ENCODE measurements at places on chromosomes 6 and 20.
A peak's percentile ranks its signal among the peaks of the same experiment; 100 is the strongest.

- DNase-seq: no peak
These were observed 71.7 kb upstream of the GTSF1L start for GRCh38 chr20:43798291-43799149.

DNA sequence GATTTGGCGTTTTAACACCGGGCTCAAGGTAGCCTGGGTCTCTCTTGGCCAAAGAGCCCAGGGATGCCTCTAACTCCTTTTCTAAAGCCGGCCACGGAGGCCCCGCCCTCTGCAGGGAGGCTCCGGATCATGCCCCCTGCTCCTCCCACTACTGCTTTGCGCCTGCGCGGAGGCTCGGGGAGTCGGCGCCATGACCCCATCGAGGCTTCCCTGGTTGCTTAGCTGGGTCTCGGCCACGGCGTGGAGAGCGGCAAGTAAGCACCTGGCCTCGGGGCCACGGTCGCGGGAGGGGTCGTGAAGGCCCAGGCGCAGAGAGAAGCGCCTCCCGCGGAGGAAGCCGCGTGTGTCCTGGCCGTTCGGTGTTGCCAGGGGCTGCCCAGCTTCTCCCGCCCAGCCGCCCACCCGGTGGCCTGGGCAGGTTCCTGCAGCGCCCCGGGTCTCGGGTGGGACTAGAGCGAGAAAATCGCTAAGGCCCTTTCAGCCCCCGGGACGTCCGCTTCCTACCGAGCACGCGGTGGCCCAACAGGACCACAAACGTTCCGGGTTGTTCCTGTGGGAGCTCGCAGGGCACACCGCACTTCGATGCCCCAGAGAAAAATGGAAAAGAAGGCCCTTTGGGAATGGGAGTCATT, at the start of gene SDHAF4:
Gene SDHAF4, plus strand, starts transcription at position 180 of the 632 bp plus-strand sequence. Its CDS starts 11 bp downstream, at position 191.
- DNase-seq: peak; percentile 71

DNA sequence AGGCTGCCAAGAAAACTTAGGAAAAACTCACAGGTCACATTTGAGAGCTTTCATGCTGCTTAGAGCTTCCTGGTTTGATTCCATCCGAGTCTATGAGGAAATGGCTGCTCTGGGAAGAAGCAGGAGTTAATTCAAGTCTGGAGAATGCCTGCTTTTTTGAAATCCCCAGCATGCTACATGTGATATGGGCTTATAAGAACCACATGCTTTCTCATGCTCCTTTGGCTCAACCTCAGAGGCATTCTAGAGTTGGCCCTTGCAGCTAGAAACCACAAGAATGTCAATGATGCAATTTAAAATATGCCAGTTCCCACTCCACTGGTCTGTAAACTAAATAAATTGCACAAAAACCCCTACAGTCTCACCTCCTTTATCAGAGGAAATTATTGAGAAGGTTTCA, 142.9 kb upstream of the OLIG3 start:
- peak; percentile 100 for DNase-seq

DNA sequence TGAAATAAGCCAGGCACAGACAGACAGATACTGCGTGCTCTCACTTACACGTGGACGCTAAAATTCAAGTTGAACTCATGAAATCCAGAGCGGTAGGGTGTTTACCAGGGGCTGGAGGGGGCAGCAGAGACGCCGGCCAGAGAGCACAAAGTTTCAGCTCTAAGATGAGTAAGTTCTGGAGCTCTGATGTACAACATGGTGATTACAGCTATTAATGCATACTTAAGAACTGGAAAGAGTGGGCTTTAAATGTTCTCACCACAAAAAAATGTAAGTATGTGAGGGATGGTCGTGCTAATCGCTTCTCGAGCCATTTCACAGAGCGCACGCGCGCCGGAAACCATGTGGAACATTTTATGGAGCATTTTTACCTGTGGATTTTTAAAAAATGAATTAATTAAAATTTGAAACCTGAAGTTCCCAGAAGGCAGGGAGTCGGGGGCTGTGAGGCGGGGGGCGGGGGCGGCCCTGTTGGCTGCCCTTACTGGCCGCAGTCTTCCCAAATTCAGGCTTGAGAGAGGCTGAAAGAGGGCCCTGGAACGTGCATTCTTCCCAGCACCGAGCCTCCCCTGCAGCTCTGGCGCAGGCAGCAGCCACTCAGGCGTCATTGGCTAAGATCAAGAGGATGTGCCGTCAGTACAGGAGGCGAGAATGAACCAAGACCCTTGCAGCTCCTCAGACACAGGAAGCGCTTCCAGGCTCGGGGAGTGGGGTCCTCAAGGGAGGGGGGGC, 8.5 kb upstream of the SLCO4A1 start:
- DNase-seq: peak; percentile 43

DNA sequence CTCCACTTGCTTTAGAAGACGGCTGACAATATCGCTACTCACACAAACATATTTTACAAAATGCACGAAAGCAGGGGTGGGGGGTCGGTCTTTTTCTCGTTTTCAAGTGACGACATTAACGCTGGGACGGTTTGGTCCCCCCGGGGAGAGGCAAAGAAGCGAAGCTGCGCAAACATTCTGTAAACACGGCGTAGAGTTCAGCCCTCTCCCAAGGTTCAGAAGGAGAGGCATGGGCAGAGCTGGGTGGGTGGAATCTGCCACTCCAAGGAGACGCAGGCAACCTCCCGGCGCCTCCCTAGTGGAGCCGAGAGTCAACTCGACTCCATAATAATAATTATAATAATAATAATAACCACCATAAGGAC, 2.4 kb downstream of the NKX2-2 start:
- no peak for DNase-seq

DNA sequence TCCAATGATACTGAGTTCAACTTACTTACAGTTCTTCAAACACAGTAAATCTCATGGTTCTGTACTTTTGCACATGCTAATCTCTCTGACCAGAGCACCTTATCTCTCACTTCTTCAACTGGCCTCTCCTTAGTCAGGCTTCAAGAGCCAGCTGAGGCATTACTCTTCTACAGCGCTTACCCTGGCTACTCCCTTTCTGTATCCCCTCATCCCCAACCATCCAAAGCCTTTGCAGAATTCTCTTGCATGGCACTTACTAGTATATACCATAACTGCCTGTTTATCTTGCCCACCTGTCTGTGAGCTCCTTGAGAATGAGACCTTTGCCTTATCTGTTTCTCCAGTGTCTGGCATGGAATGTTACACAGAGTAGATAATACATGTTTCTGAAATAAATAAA, 49.2 kb downstream of the SESN1 start:
- peak; percentile 4 for DNase-seq

- DNase-seq: peak; percentile 72
These were observed 29.5 kb upstream of the SPDEF start for GRCh38 chr6:34585512-34586061.

DNA sequence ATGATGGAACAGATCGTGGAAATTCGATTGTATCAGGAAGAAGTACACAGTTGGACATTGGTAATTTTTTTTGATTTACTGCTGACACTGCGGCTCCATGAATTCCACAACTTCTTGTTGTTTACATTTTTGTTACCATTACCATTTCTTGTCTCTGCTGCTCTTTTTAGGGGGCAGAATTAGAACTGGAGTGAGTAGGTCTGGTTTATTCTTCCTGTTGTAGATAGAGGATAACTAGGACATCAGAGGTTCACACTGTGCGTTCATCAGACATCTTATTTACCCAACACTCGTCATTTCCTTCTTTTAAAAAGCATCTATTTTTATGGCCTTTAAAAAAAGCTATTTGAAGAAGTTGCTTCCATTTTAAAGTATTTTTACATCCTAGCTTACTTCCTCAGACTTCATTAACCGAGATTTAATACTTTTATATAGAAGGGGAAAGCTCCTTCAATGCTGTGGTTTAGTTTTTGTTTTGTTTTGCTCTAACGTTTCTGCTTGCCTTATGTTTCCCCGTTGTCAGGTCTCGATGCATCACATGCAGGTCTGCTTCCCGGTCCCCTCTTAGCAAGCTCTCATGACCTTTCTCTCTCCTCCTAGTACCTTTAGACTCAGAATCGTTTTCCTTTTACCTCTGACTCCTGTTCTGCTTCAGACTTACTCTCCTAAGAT, 139.1 kb downstream of the ARID1B start:
- DNase-seq: no peak

DNA sequence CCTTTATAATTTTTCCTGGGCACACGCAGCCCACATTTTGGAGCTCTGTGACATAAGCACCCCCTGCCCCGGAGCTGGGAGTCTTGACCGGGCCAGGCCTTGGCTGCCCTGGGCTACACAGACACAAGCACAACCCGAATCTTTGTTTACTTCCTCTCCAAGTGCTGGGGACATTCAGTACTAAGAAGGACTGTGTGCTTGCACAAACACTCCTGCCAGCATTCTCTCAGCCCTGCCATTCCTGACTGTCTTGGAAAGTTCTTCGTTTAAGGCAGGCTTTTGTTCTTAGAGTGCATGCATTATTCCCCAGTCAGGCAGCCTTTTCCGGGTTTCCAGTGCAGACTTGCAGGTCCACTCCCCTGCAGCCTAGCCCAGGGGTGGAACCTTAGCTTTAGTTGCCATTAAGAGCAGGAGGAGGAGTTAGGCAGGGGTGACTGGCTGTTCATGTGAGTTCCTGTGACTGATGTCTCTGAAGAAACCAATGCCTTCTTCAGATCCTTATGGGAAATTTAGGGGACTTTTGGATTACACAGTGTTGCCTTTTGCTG, 28.6 kb downstream of the FOXO3 start:
- DNase-seq: peak; percentile 83

Data from amniotic epithelial cell (primary cell).